ENCODE measurements at places on chromosomes 6 and 20. TPM values are rescaled to one million over a fixed set of nuclear protein-coding genes. Genes with fewer than 3 reads are reported as not detected.

TFAP2C gene
- 2.0 TPM for total RNA-seq

GPR6 gene
- not detected for total RNA-seq

DNA sequence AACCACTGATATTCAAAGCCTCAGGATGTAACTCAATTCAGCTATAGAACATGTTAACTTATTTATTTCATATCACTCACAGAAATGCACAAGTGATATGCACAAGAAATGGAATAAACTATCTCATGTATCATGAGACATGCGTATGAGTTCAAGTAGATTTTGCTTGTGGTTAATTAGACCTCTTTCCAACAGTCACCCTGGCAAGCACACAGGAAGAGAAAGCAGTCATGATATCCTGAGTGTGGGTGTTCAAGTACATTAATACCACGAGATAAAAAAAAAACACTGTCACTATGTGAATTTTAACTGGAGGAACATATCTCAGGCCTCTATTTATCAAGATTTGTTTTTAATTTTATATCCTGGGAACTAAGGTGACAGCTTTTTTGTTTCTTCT is 64.2 kb downstream of the LAMP5 start:
- DNase-seq, result no peak

DNA sequence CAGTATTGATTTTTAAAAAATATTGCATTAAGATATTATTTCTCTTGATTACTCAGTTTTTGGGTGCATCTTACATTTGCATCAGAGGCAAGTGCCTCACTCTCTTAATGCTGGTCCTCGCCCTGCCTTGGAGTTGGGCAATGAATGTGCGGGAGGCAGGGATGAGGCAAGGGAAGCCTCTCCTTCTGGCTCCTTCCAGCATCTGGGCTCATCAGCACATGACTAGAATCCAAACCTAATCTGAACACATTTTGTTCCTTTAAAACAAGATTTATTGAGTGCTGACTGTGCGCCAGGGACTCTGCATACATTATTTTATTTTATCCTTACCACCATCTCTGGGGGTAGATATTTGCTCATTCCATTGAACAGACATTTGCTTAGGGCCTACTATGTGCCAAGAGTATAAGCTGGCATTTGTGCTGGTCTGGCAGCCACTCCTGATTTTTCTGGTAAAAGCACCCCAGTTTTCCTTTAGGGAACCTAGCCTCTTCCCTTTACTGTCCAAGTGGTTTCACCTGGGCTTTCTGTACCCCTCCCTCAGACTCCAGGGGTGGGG is 71.9 kb upstream of the ZNFX1 start:
- no peak for DNase-seq

DNA sequence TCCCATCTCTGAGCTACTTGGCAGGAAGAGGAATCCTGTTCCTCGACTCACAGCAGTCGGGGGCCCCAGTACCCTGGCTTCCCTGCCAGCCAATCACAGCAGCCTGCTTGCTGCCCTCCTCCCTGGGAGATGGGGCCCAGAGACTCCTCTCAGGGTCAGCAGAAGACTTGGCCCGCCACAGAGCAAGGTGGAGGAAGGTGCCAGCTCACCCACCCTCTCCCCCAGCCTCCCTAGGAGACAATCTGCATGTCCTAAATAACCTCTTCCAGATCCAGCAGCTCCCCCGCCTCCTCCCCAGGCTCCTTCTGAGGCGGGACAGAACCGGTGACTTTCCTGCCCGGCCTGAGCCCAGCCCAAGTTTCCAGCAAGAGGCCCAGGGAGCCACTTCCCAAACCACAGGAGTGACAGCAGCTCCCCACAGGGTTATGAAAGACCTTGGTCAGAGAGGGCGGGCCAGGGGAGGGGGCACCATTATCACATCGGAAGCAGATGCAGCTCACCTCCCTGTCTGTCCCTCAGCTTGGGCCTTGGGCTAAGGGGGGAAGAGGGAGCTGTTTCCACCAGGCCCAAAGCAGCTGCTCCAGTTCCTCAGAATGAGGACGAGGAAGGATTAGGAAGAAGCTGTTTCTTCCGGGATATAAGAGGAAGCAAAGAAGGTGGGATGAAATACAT is 2.3 kb downstream of the CCND3 start:
- peak; percentile 30 for DNase-seq

- DNase-seq, result no peak
These were observed 42.9 kb upstream of the SPACA1 start for GRCh38 chr6:88004707-88005106.

DNA sequence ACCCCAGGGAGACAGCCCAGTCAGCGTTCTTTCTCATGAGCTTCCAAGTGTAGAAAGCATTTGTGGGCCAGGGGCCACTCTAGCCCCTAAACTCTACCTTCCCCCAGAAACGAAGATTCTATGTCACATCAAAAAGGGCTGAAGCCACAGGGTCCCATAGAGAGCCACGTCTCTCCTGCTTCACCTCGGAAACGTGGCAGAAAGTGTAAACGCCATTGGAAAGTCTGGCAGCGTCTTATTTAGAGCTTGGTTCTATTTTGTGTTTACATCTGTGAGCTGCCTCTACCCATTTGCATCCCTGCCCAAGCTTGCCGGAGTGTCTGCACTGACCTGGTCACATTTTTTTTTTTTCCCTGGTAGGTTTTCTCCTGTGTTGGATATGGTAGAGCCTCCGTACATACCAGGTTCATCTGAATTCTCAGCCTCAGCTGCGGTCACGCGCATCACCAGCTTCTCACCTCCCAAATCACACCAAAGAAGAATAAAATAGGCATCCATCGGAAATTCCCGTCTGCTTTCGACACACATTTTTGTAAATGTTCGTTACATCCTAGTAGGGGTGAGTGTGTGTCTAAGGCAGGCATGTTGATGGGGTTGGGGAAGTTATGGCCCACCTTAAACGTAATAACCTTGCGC is 62.6 kb downstream of the NPEPL1 start:
- no peak for DNase-seq

- DNase-seq, result no peak
These were observed 45.8 kb downstream of the AGPAT4 start for GRCh38 chr6:161228096-161228495.

DNA sequence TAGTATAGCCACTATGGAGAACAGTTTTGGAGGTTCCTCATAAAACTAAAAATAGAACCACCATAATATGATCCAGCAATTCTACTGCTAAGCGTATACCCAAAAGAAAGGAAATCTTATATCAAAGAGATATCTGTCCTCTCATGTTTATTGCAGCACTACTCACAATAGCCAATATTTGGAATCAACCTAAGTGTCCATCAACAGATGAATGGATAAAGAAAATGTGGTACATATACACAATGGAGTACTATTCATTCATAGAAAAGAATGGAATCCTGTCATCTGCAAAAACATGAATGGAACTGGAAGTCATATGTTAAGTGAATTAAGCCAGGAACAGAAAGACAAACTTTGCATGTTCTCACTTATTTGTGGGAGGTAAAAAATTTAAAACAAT is 5.7 kb upstream of the CD2AP start:
- DNase-seq, result no peak

Measured in stomach (tissue), 19 donors.